ENCODE measurements at places on chromosomes 5 and 9.

- no peak for DNase-seq
Measured at GRCh38 chr9:5778805-5779204, 54.1 kb downstream of the ERMP1 start.

- no peak for DNase-seq
Measured at GRCh38 chr5:157161996-157162395, 4.1 kb downstream of the GARIN3 start.

DNA sequence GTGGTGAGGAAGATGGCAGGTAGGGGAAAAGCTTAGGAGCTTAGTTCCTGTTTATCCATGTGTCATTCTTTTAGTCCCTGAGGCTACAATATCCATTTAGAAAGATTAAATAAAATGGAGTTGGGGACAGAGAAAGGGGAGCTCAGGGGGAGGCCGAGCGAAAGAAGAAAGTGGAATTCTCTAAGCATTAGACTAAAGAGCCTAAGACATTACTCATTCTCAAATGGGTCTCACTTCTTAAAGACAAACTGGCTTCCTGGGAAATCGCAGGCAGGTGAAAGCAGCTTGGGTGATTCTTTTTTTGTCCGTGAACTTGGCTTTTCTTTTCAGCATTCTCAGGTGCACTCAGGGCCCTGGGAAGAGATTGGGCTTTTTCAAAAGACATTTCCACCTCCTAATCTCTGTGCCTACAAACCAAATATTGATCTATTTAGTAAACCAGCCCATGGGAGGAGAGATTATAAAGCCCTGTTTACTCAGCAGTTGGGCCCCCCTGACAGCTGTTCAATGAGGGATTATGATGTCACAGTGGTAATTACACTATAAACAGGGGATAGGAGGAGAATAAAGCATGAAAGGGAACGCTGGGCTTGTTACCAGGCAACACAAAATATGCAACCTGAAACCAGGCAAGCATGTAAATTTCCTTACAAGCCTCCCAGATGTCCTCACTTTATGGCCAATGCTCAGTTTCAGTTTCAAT, 584.0 kb downstream of the ACTL7B start:
- peak; percentile 60 for DNase-seq

DNA sequence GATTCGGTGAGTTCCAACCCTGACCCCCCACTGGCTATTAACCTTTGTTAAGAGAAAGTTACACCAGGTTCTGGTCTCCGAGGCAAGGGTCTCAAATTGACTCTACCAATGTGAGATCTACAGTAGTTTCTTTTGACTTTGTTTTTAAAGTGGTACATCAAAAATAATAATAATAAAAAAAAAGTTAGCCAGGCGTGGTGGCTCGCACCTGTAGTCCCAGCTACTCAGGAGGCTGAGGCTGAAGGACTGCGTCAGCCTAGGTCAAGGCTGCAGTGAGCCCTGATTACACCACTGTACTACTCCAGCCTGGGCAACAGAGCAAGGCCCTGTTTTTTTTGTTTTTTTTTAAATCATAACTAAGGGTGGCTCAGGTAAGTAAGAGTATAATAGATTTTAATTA, 1.0 kb upstream of the KLF9 start:
- no peak for DNase-seq

- DNase-seq = peak; percentile 86
Measured at GRCh38 chr9:128684325-128685199, 4.5 kb upstream of the SET start.

DNA sequence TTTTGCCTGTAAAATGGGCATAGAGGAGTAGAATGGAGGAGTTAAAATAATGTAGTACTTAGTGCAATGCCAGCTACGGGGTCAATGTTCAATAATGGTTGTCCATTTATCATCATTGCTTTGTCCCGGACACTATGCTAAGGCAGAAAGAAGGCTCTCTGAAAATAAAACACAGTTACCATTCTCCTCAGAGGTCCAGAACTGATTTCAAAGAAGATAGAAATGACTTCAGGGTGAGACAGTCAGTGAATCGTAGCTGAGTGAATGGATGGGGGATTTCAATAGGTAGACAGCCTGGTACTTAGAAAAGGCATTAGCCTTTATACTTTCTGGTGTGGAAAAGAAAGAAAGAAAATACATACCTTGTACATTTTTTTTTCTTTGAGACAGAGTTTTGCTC, 1.2 kb upstream of the AK3 start:
- no peak for DNase-seq

- DNase-seq = no peak
Measured at GRCh38 chr5:10902145-10902544, 141.1 kb upstream of the DAP start.

DNA sequence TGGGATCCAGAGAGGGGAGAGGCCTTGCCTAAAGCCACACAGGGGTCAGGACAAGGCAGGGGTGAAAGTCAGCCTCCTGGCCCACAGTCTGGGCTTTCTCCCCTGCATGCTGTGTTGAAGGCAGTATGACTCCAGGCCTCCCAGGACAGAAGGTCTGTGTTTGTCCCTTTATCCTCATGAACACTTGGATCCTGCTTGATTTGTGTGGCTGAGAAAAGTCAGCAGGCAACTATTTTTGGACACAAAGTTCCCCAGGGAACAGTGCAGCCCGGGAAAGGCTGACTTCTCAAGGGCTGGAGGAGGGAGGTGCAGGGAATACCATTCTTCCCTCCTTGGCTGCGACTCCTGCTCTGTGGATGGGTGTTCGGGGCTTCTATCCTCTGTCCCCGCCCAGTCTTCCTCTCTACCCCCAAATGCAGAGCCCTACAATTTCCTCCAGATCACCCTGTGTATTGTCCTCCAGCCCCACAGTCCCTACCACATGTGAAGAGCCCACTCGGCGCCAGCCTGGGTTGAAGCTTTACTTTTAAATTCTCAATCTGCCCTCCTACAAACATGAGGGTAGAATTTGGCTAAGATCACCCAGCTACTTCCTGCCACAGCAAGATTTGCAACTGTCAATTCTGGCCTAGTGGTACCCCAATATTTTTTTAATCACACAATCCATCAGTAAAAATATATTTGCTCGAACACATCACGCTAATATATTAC, 4.1 kb downstream of the AKNA start:
- DNase-seq = no peak

GRCh38 chr5:157568720-157569119, 6.9 kb downstream of the ADAM19 start:
- no peak for DNase-seq

- no peak for DNase-seq
Measured at GRCh38 chr5:116479776-116480675, 94.6 kb downstream of the SEMA6A start.

- no peak for DNase-seq
Measured at GRCh38 chr9:112654282-112654681, 63.6 kb downstream of the INIP start.

GRCh38 chr5:157671592-157672330, 428 bp downstream of the C5orf52 start:
- DNase-seq = no peak

GRCh38 chr5:1555011-1555807, 31.4 kb upstream of the LPCAT1 start:
- peak; percentile 100 for DNase-seq

DNA sequence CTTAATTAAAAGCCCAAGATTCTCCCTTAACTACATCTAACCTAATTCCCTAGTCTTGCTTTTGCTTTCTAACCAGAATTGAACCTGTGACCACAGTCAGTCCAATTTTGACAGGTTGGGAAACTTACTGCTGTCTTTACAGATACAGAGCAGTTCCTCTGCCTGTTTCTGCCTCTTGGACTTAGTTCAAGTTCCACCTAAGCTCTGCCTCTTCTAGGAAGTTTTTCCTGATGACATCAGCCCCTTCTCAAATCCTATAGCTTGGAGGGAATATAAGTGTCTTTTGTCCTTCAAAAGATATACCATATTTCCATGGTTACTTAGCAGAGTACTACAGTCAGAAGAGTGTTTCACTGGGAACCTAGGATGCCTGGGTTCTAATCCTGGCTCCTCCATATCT, 31.7 kb downstream of the BRINP1 start:
- no peak for DNase-seq

- no peak for DNase-seq
Measured at GRCh38 chr5:6347673-6348072, 30.7 kb downstream of the MED10 start.

GRCh38 chr5:147170603-147171002, 64.2 kb upstream of the STK32A start:
- DNase-seq = peak; percentile 50

- DNase-seq = no peak
Measured at GRCh38 chr9:114259798-114260523, 62.9 kb upstream of the ORM1 start.

GRCh38 chr5:163261647-163262269, 175.6 kb upstream of the CCNG1 start:
- DNase-seq = no peak

GRCh38 chr9:91678807-91679580, 255.4 kb upstream of the NFIL3 start:
- DNase-seq = no peak

DNA sequence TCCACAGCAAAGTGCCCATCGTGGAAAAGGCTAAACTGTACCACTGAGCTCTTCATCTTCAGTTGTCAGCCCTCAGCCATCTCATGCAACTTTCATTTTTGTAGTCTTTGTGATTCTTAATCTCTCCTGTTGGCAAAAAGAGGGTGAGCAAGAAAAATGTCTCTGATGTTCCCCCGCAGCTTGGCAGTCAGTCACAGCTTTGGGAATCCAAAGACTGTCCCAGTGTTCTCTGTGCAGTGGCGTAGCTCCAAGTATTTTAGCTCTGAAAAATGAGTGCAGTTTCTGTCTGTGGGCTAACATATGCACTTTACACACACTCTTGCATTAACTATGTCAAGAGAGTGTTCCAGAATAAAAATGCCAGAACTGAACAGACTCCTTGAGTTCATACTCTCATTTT, 372.2 kb downstream of the TMEM232 start:
- no peak for DNase-seq

DNA sequence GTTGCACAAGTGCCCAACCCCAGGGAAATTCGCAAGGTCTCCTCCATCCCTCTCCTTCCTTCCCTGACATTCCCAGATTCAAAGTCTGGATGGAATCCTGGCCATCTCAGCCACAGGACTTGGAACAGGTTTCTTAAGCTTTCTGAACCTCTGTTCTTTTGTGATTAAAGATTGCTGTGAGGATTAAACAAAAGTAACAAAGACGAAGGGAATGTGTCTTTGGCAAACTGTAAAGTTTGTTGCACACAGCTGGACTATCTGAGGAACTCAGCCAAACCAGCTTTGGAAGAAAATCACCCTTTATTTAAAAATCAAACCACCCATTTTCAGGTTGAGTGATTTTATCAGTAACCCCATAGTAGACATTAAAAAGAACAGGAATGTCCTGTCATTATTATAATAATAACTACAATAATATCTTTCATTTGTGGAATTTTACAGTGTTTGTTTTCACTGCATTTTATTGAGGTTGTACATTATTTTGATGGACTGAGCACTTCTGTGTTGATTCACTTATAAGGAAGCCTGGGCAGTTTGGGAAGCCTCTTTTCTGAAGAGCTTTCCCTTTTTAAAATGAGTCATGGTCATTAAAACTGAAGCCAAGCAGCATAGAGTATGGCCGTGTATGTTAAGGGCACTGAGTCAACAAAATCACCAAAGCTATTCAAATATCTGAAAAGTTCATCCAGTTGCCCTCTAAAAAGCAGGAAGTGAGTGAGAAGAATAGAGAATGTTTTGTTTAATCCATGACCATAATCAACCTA, 310.2 kb downstream of the AGTPBP1 start:
- no peak for DNase-seq

DNA sequence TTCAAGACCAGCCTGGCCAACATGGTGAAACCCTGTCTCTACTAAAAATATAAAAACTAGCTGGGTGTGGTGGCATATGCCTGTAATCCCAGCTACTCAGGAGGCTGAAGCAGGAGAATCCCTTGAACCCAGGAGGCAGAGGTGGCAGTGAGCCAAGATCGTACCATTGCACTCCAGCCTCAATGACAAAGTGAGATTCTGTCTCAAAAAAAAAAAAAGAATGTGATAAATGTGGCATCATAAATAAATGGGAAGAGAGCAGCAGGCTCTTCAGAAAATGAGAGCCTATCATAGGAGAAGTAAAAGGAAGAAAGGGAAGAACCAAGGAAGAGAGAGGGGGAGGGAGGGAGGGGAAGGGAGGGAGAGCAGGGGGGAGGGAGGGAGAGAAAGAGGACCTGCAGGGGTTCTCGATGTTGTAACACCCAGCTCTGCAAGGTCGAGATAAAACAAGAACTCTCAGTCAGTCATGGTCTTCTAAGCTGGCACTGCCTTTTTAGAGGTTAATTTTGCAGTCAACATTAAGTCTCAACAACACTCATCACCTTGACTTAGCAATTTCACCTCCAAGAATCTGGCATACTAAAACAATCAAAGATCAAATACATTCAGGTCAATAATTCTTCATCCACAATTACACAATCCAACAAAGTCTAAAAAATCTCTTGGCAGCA, 68.7 kb upstream of the SIMC1 start:
- DNase-seq = no peak

DNA sequence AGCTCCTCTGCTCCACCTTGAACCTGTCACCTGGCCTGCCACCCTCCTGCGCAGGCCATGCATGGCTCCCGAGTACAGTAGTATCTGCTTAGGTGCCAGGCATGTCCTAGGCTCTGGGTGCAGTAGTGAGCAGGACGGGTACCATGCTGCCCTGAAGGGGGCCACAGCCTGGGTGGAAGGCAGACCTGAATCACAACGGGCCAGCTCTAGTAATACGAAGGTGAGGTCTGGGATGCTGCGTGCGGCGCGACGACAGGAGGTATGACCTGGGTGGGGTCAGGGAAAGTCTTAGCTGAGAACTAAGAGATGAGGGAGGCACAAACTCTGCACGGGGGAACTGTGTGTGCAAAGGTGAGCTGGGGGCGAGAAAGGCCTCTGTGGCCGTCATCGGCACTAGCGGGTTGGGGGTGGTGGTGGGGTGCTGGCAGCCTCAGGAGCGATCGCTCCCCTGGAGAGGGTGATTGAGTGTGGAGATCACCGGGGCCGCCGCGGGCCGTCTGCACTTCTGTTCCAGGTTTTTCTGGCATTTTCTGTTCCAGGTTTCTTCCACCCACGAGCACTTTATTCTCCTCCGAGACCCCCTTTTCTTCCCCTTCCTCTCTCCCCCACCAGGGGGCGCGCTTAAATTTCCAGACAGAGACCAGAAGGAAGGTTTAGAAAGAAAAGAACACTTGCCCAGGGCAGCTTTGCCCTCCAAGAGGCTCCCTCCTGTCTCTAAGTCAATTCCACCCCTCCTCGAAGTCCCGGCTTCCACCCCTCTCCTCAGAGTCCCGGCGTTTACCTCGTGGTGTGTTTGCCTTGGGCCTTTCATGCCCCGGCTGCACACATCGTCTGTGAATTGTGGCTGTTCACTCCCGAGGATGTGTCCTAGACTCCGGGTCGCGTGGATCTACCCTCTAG, 15.1 kb downstream of the PDLIM4 start:
- DNase-seq = peak; percentile 64

- DNase-seq = no peak
Measured at GRCh38 chr9:81964218-81965171, 21.2 kb downstream of the SPATA31D3 start.

GRCh38 chr9:134681061-134681661, 39.6 kb downstream of the COL5A1 start:
- no peak for DNase-seq

- DNase-seq = no peak
Measured at GRCh38 chr9:92190536-92190790, 75.2 kb upstream of the SPTLC1 start.
